GM04503 (cell line): ENCODE measurements at places on chromosomes 1 and 21.
A peak's percentile ranks its signal among the peaks of the same experiment; 100 is the strongest.

DNA sequence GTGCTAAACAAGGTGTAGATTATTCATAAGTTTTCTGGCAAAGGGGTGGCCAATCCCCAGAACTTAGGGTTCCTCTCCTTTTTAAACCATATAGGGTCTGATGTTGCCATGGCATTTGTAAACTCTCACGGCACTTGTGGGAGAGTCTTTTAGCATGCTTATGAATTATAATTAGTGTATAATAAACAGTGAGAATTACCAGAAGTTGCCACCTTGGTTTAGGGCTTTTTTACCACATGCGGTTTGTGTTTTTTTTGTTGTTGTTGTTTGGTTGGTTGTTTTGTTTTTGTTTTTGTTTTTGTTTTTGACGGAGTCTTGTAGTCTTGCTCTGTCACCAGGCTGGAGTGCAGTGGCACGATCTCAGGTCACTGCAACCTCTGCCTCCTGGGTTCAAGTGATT lies 8.9 kb upstream of the LAX1 start:
- DNase-seq, result no peak

- no peak for DNase-seq
Measured at GRCh38 chr1:41578712-41579335, 94.3 kb upstream of the EDN2 start.

DNA sequence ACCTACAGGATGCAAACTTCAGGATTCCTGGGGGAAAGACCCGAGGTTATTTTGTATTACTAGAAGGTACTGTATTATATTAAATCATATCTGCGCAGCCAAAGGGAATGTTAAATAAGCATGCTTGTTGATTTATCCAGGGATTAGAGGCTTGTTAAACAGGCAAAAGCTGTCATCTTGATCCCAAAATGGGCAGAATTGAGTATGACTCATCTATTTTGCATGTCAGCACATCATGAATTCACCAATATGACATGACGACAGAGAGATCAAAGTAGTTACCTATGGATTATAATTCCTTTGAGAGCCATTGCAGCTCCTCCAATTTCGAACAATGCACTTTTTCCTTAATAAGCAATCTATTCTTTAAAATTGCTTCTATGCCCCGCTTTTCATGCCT lies 66.1 kb downstream of the TBX15 start:
- DNase-seq, result no peak

DNA sequence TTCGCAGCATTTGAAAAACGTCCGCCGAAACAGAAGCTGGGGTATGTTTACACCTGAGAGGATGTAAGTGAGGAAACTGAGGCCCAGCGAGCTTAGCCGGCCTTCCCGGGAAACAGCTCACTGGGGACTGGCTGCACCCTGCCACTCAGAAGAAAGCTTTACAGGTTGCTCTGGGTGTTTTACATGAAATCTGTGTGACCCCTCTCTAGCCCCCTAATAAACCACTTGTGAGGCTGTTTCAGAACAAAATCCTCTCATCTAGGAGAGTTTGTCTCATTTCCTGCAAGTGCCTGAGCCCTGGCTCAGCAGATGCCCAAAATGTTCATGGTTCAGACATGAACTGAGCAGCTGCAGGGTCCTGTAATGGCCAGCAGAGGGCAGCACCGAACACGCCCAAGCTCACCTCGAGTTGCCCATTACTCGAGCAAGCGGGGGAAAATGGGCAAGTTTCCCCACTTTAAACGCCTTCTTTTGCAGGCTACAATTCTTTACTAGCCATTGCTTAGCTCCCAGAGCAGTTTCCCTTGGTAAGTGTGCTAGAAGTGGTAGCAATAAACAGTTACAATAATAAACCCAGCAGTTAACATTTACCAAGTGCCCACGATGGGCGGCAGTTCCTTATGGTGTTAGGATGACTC lies 76.4 kb downstream of the FHAD1 start:
- no peak for DNase-seq

DNA sequence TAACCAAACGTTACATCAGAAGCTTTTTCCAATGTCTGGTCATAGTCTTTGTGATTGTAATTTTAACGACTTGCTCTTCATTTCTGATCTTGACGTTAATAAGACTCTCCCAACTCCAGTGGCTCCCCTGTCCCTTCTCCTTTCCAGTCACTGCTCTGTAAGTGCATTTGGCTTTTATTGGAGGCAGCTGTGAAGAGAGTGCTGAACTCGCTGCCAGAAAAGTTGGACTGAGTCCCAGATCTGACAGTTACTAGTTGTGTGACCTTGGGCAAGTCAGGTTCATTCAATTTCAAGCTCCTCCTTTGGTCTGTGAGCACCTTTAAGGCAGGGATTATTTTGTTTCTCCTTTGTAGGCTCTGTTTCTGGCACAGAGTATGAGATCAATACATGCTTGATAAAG lies 109.6 kb upstream of the TSPAN2 start:
- DNase-seq, result peak; percentile 43

GRCh38 chr1:64983110-64983509 lies 16.8 kb upstream of the JAK1 start:
- no peak for DNase-seq

DNA sequence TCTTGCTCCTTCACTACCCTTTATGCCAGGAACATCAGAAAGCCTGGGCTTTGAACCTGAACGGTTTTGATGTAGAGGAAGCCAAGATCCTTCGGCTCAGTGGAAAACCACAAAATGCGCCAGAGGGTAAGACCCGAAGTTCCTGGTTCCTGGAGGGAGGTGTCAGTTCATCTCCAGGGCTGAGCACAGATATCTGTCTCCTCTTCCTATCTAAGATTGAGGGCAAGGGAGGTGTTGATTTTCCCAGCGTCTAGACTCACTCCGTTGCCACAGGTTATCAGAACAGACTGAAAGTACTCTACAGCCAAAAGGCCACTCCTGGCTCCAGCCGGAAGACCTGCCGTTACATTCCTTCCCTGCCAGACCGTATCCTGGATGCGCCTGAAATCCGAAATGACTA lies 915 bp downstream of the CDC20 start:
- no peak for DNase-seq

GRCh38 chr1:116537040-116537831 lies 33.6 kb downstream of the CD58 start:
- peak; percentile 8 for DNase-seq

DNA sequence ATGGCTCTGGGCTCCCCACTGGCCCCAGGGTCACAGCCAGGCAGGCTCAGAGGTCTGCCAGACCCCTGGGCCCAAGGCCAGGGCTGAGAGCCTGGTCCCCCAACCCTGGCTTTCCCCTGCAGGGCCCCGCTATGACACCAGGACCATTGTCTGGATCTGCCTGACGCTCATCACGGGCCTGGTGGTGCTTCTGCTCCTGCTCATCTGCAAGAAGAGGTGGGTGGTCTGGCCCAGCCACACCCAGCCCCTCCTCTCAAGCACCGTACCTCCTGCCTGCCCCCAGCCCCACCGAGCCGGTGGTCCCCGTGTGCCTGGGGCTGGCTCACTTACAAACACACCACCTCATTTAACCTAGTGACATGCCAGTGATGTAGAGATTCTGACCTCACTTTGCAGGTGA lies 31.8 kb downstream of the EPHA8 start:
- no peak for DNase-seq

GRCh38 chr21:45996311-45997204 lies 15.0 kb downstream of the COL6A1 start:
- no peak for DNase-seq

DNA sequence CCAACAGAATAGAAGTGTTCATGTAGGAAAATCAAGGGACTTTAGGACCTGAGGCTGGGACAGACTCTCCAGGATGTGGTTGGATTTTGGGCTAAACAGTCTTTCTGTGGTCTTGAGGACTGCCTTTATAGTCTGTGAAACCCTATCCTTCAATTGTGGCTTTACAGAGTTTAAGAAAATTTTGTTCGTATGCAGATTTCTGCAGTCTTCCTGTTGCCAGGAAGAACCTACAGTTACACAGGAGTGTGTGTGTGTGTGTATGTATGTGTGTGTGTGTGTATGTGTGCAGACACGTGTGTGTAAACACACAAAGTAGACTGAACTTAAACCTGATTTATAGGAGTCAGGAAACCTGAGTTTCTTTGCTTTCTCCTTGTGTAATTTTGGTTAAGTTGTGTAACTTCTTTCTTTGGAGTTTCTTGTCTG lies 22.8 kb downstream of the NEK7 start:
- no peak for DNase-seq

DNA sequence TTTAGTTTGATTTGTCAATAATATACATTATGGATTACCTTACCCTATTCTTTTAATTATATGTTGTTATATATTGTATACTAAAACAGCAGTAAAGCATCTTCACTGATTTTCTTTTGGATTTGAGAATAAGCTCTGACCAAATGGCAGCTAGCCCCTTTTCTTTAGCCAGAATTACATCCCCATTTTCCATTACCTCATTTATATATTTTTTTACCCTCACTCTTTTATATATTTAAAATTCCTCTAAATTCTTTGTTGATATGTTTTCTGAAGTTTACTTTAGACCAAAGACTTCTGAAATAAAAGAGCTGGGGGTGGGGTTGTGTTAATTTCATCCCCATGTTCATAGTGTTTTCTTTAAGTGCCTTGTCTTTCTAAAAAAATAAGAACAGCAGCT lies 24.6 kb downstream of the ANGPTL1 start:
- no peak for DNase-seq

DNA sequence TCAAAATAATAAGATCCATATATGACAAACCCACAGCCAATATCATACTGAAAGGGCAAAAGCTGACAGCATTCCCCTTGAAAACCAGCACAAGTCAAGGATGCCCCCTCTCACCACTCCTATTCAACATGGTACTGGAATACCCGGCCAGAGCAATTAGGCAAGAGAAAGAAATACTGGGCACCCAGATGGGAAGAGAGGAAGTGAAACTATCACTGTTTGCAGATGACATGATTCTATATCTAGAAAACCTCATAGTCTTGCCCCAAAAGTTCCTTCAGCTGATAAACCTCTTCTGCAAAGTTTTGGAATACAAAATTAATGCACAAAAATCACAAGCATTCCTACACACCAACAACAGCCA lies 442.7 kb downstream of the PTBP2 start:
- no peak for DNase-seq
